ENCODE measurements at places on chromosomes 5 and 9.

- DNase-seq = no peak
Measured at GRCh38 chr5:133363807-133364587, 248.3 kb downstream of the FSTL4 start.

- no peak for DNase-seq
Measured at GRCh38 chr5:1510151-1510561, 13.6 kb downstream of the LPCAT1 start.

DNA sequence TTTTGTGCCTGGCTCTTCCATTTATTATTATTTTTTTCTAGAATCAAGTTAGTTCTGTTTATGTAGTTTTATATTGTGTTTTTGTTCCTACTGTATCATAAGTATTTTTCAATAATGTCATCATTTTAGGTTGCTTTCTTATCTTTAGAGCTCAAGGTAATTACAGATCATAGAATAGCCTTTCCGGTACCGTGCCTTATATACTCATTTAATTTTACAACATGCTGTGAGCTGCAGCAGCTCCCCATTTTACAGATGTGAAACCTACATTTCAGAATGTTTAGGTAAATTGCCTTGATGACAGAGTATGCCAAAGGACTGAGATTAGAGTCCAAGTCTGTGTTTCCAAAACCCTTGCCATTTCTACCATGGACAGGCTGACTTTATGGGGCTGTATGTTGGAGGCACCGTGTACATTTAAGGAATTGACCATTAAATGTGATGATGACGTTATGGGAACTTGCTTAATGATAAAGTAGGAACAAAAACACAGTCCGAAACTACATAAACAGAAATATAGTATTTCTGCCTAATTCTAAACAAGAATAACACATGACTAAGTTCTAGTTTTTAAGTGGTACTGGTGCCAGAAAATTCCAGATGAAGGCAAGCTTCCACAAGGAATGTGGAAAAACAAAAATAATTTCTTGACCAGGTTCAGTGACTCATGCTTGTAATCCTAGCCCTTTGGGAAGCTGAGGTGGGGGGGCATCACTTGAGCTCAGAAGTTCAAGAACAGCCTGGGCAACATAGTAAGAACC lies 97.7 kb downstream of the IQGAP2 start:
- no peak for DNase-seq

DNA sequence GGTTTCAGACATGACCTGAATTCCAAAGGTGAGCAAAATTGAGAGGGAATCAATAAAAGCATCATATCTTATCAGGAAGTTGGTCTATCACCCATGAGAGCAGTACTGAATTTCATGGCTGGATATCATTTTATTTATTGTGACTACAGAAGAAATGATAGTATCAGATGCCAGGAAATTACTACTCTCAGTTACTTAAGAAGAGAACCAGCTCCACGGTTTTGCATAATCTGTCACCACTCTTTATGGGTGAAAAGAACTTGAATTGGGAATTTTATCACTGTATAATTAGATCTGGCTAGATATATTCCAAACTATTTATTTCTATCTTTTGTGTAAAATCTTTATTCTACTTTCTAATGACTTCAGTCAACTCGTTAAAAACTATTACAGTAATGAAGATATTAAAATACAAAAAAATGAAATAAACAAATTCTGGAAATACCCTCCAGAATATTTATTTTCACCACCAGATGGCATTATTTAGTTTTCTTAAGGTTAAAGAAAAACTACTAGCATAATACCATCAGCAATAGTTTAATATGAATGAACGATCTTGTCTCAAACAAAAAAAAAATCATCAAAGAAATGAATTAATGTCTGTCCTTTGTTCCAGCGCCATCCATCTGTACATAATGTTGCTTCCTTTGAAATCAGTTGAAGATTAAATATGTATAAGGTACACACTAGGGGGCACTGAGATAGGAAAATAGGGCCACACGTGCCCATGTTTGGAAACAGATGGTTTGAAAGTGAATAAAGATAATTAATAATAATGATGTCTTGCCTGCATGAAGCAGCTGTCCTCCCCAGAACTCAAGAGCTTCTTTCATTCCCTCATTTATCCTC lies 84.7 kb upstream of the SLCO6A1 start:
- DNase-seq = peak; percentile 77

GRCh38 chr9:124600407-124600806 lies 93.2 kb upstream of the NR5A1 start:
- DNase-seq = no peak

DNA sequence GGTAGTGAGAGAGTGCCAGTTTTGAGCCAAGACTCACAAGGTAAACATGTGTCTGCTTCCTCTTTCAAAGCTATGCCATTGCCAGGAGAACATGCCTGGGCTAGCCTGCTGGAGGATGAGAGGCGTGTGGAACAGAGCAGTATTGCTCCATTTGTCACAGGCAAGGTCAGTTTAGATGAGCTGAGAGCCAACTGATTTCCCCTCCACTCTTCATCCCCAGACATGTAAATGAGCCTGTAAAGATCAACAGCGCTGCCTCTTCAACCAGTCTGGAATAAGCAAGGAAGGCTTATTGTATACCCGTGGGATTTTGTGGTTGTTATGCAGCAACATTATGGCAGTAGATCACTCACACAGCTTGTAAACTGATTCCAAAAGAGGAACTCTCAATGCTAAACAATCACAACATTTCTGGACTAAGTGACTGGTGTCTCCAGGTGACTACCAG lies 8.2 kb upstream of the GDNF start:
- no peak for DNase-seq

DNA sequence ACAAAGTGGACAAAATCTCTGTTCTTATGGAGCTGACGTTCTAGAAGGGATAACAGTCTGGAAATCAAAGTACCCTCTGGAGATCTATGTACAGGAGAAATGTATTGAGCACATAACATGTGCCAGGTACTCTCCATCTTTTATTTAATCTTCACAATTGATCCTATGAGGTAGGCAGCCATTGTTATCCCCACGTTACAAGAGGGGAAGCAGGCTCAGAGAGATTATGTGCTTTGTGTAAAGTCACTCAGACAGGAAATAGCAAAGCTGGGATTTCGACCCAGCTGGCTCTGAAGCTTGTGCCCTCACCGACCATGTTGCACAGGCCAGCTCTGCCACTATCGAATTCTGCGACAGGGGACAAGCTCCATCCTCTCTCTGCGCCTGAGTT lies 21.5 kb downstream of the PDGFRB start:
- DNase-seq = no peak

- DNase-seq = no peak
Measured at GRCh38 chr5:32833127-32833526, 122.0 kb downstream of the NPR3 start.

DNA sequence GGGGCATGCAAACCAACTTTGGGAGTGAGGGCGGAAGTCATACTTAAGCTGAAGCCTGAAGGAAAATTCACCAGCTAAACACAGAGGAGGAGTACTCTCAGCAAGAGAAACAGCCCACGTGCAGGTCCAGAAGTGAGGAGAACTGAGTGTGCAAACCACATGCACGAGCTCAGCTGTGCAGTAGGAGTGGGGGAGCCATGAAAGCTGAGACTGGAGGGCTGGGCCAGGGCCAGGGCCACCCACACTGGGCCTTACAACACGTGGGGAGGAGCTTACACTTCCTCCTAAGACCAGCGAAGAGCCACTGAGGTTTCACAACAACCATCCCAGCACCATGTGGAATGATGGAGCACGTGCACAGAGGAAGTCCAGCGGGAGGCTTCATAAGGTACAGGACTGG lies 9.3 kb upstream of the WWC1 start:
- DNase-seq = no peak

DNA sequence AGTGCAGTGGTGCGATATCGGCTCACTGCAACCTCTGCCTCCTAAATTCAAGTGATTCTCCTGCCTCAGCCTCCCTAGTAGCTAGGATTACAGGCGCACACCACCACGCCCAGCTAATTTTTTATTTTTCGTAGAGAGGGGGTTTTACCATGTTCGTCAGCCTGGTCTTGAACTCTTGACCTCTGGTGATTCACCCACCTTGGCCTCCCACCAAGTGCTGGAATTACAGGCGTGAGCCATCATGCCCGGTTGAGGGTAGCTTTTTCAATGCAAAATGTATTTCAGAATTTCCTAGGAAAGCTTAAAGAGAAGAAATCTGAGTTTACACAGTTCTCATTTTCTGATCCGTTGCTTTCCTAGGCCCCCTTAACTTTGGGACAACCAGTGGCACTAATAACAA lies 15.7 kb downstream of the BDP1 start:
- DNase-seq = no peak

Measured in NCI-H2029 treated with DMSO at 0.1 percent for 48 hours (cell line).